ENCODE measurements at places on chromosomes 6 and 20. TPM values are rescaled to one million over a fixed set of nuclear protein-coding genes. Genes with fewer than 3 reads are reported as not detected.

Gene GPLD1
- 0.18 TPM for total RNA-seq

Gene CFAP206
- total RNA-seq: 0.07 TPM

Gene SULF2
- 1.1 TPM for total RNA-seq

Gene RIPOR2
- 182 TPM for total RNA-seq

Gene ACTL10
- 2.9 TPM for total RNA-seq

Gene DPM1
- total RNA-seq: 44.6 TPM

Gene ZNF831
- 6.6 TPM for total RNA-seq

Gene RAMACL
- 0.14 TPM for total RNA-seq

Measured in T-helper 2 cell treated with Interferon-gamma antibody and Interleukin-4, amounts not matched to agents 100 ng/mL and 5 ng/mL, for 36 hours (primary cell).